ENCODE measurements at places on chromosomes 12 and 14. TPM values are rescaled to one million over a fixed set of nuclear protein-coding genes. Genes with fewer than 3 reads are reported as not detected.

SLC4A8 gene
- total RNA-seq: 5.1 TPM

OR6C4 gene
- total RNA-seq: not detected

ATXN2 gene
- total RNA-seq: 20.0 TPM

ACTR10 gene
- 40.3 TPM for total RNA-seq

PIANP gene
- total RNA-seq: not detected

CLEC4D gene
- total RNA-seq: not detected

TAS2R20 gene
- total RNA-seq: 2.2 TPM

KRT71 gene
- total RNA-seq: not detected

ACSS3 gene
- total RNA-seq: not detected

MYO1A gene
- total RNA-seq: under 0.01 TPM

CCDC196 gene
- not detected for total RNA-seq

CBLN3 gene
- 1.8 TPM for total RNA-seq

PTGDR gene
- total RNA-seq: not detected

BTBD6 gene
- total RNA-seq: 53.8 TPM

GALNT9 gene
- total RNA-seq: 0.33 TPM

DNA sequence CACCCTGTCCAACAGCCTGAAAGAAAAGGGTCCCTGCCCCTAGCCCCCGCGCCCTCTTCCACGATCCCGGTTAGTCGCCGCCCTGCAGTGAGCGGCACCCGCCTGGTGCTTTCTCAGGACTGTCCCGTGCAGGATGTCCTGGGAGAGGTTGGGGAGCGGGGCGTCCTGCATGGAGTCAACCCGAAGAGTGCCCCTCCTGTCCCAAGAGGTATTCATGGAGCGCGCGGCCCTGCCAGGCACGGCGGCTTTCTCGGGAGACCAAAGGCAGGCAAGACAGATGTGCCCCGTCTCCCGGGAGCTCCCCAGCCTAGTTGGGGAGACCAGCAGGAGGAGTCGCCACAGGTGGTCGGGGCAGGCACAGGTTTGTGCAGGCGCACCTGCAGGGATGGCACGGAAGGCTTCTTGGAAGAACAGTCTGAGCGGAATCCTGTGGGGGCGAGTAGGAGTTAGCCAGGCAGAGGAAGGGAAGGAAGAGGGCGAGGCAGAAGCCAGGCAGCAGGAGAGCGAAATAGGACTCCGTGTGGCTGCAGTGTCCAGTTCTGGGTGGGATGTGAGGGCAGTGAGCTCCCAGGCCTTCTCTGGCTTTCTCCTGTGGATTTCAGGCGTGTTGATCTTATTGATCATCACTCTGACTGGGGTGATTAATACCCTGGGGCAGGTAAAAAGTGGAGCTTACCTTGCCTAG is 723 bp downstream of the SIVA1 start:
- no peak for DNase-seq

- no peak for DNase-seq
Observed at GRCh38 chr12:47602949-47603558, 102.8 kb downstream of the RPAP3 start.

- DNase-seq: no peak
Observed at GRCh38 chr12:131592972-131593371, 117.9 kb upstream of the SFSWAP start.

DNA sequence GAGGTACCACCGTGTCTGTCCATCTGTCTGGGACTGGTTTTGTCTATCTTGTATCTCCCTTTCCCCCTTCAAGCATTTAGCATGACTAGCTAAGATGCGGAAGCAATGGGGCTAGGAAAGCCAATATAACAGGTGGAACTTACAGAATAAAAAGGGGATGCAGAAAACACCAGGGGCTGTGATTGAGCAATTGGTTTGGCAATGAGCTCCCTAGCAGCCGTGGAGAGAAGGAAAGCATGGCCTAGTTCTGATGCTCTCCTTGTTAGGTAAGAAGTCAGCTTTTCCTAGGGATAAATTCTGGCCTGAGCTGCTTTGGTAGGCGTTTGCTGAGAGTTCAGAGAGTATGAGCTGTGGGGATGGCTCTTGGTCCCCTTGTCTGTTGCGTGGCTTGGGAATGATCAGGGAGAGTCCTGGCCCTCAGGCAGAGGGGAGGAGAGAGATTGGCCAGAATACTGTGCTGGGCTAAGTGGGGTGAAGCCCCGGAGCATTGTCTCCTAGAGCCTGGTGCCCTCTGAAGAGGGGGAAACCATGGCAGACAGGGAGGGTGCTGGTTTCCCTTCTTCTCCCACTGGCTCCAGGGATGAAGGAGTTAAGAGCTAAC is 7.1 kb downstream of the SETD1B start:
- DNase-seq: no peak

DNA sequence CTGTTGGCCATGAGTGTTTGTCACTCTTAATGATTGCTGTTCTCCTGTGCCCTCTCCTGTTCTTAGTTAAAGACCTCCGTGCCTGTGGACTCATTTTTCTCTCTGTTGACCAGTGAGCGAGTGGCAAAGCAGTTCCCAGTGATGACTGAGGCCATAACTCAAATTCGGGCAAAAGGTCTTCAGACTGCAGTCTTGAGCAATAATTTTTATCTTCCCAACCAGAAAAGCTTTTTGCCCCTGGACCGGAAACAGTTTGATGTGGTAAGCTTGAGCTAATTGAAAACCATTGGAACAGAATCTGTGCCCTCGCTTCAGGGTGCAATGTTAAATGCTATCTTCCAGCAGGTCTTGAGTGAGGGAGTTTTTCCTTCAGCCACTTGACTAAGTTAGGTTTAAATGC is 19.8 kb downstream of the ACAD10 start:
- no peak for DNase-seq

DNA sequence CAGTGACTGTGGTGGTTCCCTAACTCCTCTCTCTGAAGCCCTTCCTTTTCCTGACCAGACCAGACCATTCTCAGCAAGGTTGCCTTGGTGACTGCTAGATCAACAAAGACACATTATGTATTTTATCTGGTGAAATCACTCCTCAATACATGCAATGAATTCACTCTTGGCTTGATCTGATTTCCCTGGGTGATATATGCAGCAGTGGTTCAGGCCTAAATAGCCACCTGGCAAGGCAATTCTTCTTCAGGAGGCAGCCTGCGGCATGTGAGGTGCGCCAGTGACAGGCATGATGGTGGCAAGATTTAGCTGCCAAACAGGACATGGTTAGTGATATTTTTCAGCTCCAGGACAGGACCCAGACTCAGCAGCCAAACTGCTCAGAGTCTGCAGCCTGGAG is 350.3 kb upstream of the CCDC196 start:
- DNase-seq: no peak

- DNase-seq: peak; percentile 7
Observed at GRCh38 chr12:78470354-78471195, 394.0 kb upstream of the SYT1 start.

GRCh38 chr12:115528466-115528865 is 749.0 kb downstream of the MED13L start:
- DNase-seq: no peak

DNA sequence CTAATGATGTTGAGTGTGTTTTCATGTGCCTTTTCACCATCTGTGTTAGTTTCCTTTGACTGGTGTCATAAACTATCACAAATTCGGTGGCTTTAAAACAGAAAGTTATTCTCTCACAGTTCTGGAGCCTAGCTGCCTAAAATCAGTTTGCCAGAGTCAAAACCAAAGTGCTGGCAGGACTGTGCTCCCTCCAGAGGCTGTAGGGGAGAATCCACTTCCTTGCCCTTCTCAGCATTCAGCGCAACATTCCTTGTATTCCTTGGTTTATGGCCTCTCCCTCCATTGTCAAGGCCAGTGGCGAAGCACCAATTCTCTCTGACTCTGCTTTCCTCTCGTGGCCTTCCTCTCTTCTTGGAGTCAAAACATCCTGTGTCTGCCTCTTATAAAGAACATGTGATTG is 174.2 kb upstream of the PDE3A start:
- DNase-seq: no peak

DNA sequence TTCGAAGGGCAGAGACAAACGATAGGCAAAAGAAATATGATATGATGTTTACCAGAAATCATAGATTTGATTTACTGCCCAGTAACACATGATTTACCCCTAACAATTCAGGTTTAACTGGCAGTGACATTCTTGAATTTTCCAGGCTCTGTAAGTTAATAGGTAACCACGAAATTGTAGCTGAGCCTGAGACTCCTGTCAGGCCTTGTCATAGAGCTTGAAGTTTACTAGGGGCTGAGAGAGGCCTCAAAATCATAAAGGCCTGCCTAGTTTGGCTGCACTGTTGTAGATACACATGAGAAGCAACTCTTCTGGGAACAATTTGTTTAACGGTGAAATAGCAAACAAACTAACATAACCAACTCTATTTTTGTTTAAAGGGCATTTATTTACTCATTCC is 3.3 kb downstream of the ERP27 start:
- DNase-seq: no peak

GRCh38 chr14:77043177-77043983 is 14.9 kb upstream of the IRF2BPL start:
- DNase-seq: no peak

DNA sequence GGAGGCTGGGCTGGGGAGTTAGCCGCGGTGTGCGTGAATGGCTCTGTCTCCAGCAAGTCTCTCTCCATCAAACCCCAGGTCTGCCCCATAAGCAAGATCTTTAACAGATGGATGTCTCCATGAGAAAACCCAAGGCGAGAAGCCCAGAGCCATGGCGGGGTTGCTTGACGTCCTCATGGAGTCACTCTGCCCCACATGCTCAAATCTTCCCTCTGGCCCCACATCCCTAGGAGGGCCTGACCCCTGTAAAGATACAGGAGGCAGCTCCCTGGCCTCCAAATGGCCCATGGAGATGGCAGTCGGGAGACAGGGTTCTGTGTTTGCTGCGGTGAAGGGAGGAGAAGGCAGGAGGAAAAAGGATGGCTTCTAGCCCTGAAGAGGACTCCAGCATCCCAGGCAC is 49.3 kb downstream of the C14orf132 start:
- no peak for DNase-seq

DNA sequence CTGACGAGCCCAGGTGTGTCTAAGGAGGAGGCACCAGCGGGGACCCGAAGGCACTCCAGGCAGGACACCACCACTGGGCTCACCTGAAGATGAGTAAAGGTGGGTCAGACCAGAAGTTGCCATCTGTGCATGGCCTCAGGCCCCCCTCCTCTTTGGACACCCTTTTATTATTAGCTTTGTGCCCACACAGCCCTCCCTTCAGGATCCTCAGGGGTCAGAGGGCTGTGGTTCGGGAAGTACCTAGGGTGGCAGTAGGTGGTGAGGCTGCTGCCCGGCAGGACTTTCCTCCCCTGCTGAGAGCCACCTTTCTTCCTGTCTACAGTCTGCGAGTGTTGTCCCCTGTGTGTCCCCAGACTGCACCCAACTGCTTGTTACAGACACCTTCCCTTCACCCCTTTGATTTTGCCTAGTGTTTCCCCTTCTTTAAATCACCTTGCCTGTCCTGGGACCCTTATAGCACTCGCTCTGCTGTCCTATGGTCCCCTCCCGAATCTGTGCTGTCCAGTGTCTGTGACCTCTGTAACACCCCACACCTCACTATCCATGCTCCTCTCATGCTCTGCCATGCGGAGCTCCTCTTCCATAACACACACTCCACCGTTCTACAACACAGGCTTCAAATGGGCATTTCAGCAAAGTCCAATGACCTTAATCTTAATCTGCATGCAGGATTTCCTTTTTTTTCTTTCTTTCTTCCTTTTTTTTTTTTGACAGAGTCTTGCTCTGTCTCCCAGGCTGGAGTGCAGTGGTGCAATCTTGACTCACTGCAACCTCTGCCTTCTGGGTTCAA is 25.7 kb downstream of the SOAT2 start:
- DNase-seq: no peak

GRCh38 chr12:122820838-122821271 is 14.4 kb upstream of the HIP1R start:
- no peak for DNase-seq

DNA sequence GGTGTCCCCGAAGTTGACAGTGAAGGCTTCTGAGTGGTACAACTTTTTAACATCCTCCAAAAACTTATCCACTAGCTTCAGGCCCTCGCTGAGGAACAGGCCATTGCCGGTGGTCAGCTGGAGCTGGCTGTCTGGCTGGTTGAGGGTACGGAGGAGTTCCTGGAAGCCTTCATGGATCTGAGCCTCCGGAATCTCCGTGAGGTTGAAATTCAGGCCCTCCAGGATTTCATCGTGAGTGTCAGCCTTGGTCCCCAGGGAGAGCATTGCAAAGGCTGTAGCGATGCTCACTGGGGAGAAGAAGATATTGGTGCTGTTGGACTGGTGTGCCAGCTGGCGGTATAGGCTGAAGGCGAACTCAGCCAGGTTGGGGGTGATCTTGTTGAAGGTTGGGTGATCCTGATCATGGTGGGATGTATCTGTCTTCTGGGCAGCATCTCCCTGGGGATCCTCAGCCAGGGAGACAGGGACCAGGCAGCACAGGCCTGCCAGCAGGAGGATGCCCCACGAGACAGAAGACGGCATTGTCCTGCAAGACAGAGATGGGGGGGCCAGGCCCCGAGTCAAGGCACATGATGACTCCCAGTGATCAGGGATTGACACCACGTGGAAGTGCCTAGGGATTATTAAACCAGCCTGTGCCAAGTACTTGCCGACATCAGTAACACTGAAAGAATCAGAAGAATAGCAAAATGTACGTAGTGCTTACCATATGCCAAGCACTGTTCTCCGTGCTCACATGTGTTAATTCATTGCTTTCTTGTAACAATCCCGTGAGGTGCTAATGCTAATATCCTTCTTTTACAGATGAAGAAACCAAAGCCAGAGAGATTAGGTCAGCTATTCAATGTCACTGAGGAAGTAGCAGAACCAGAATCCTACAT is 5.4 kb downstream of the SERPINA1 start:
- no peak for DNase-seq

- no peak for DNase-seq
Observed at GRCh38 chr14:97726676-97727075, 929.5 kb downstream of the VRK1 start.

- DNase-seq: no peak
Observed at GRCh38 chr14:103185051-103186029, 62.1 kb downstream of the TNFAIP2 start.

All from pulmonary artery endothelial cell (primary cell).